ENCODE measurements at places on chromosomes 1 and 21.

GRCh38 chr1:151539321-151540020 lies 638 bp upstream of the TUFT1 start:
- DNase-seq = peak; percentile 89

DNA sequence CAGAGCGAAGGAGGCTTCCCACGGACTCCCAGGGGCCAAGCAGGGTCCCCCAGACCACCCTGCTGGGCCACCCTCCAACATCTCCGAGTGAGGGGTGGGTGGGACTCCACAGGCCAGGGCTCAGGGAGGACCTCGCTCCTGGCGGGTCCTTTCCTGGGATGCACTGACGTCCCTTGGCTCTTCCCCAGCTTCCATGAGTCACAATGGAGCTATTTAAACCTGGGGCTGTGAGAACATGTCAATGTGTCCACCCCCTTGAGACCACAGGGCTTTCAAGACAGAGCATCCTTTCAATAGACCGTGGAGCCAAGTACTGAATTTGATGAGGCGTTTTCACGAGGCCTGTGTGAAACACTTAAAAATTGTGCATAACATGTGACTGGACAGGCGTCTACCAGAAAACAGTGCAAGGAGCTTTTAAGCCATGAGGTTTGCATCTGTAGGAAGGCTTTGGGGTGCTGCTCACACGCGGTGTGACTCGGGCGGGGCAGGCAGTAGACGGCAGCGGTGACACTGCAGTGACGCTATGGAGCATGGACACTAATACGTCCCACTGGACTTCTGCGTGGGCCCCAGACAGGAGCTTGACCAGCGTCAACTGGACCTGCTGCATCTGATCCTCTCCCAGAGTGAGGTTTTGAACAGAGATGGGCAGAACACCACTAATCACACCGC lies 24.1 kb upstream of the NPHP4 start:
- DNase-seq = no peak

GRCh38 chr1:3736131-3736561 lies 16.1 kb upstream of the CCDC27 start:
- DNase-seq = no peak

GRCh38 chr1:30185809-30186208 lies 537.6 kb downstream of the MATN1 start:
- DNase-seq = no peak

GRCh38 chr1:228974273-228974672 lies 239.0 kb downstream of the RHOU start:
- no peak for DNase-seq

DNA sequence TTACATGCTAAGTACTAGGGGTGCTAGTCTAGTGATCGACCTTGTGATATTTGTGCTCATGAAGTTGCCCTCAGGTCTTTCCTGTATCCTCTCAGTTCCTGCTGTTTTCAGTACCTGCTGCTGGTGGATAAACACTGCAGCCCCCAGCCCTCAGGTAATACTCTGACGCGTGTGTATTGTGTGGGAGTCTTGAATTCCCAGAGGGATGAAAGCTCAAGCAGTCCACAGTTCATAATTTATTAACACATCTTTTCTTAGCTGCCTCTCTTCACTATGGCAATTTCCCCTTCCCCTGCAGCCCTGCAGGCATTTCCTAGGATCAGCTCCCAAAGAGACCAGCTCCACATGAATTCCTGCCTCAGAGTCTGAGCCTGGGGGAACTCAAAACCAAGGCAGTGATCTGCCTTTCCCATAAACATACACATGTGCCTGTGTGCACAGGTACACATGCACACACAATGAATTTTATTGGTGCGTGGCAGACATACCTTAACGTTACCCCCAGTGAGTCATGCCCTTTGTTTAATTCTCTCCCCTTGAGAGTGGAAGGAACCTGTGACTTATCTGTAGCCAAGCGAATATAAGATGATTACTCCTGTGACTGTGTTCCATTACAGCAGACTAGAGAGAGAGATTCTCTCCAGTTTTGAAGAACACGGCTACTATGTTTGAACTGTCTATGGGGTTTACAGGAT lies 14.1 kb upstream of the HMGCS2 start:
- peak; percentile 23 for DNase-seq

DNA sequence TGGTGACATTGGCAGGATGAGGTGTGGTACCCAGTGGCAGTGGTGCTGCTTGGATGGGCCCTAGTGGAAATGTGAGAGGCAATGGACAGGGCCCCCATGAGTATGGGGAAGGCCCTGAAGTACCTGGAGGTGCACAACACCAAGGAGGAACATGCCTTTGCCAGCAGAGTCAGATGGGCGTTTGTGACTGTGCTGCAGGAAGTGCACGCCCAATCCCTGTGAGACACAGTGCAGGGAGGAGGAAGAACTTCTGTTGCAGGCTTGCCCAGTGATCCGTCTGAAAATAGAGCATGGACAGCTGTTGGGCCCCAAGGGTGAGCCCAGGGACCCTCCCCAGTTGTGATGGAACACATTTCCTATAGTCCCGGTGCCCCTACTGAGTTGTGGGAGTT lies 42.7 kb downstream of the GJA5 start:
- no peak for DNase-seq

DNA sequence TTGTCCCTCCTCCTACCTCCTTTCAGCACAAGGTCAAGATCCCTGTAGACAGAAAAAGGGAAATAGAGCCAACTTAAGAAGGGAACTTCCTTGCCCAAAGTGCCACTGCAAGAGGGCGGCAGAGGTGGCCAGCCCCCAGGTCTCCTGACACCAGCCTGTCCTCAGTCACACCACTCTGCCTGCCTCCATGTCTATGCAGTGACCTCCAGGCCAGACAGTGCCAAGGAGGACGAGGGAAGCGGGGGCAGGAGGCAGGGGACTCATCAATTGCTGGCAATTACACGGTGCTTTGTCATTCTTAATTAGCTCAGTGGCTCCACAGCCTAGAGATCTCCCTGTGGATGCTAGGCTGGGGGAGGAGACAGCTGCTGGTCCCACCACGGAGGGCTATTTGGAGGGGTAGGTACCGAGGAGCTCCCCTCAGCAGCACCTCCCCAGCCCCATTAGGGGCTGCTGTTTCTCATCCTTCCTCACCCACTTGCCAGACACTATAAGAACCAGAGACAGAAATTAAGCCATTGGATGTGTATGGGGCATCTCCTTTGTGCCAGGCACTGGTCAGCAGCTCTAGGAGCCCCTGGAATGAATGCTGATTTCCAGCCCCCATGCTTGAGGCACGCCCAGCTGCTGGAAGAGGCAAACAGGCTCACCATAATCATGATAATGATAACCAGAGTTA lies 6.1 kb upstream of the LDLRAP1 start:
- no peak for DNase-seq

GRCh38 chr1:223320959-223321358 lies 43.0 kb downstream of the SUSD4 start:
- DNase-seq = no peak

DNA sequence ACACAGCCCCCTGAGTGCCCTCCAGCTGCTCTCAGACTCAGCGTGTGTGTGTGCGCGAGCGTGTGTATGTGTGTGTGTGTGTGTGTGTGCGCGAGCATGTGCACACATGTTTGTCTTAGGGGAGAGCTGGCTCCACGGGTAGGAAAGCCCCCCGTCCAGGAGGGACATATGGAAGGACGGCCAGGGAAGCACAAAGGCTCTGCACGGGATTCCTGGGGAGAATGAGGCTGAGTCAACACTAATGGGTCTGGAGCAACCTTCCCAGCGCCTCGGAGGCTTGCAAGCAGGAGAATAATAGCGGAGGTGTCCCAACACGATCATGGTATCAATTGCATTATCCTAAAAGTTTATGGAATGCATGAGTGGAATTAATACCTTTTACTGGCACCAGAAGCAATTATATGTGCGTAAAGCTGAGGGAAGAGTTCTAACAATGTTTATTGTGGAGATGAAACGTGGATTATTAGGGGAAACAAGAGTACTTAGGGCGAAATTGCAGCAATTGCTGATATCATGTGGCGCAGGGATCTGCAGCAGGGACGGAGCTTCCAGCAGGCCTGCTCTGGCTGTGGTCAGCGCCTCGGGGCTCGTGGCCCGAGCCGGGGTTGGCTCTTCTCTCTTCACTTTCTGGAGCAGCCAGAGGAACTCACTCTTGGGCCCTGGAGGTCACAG lies 40.3 kb upstream of the CCDC27 start:
- no peak for DNase-seq

GRCh38 chr1:29569971-29570634 lies 333.8 kb downstream of the PTPRU start:
- no peak for DNase-seq

- DNase-seq = no peak
These were observed 93.0 kb downstream of the NUF2 start for GRCh38 chr1:163414778-163415177.

DNA sequence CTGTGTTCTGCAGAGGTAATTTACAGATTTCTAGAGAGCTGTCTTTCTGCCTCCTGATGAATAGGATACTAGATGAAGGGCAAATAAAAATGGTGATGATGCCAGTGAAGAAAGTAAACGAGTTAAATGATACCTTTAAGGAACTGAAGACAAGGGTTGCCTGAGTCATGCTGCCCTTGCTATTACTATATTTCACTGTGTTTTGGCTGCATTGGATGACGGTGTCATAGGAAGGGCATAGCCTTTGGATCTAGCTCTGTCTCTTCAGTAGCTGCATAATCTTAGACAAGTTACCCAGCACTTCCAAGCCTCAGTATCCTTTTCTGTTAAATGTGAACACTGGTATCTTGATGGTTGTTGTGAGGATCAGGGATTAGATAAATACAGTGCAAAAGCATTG lies 131.5 kb upstream of the FGGY start:
- DNase-seq = no peak

DNA sequence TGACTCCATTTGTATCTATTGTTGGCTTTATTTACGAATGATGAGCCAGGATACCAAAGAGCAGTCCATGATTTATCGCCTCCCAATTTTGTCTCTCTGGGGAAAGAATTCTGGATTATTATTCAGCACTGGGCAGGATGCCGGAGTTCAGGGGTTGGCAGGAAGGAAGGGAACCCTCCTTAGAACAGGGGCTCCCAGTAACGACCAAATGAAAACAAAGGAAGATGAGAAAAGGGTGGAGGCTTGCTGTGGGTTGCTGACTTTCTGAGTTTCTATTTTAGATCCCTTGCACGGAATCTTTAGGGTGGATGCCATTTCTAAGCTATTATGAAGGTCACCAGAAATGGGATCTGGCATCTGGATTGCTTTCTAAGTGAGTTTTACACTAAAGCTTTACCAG lies 231.2 kb upstream of the LYPLAL1 start:
- DNase-seq = no peak

DNA sequence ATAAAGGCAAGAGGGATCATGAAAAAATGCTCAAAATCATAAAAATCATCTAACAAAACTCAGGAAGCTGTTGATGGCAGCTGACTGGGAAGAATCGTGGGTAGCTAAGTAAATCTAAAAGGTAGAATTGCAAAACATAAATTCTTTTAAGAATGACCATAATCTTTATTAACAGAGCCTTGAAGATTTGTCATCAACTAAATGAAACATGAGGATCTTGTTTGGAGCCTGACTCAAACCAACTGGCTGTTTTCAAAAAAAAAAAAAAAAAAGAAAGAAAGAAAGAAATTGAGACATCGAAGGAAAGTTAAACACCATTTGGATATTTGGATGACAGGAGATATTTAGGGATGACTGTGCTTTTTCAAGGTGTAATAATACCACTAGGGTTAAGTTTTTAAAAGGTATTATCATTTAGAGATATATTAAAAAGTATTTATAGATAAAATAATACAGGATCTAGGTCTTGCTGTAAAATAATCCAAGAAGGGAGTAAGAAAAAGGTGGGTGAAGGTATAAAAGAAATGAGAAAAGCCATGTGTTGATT lies 48.6 kb downstream of the CD34 start:
- no peak for DNase-seq

DNA sequence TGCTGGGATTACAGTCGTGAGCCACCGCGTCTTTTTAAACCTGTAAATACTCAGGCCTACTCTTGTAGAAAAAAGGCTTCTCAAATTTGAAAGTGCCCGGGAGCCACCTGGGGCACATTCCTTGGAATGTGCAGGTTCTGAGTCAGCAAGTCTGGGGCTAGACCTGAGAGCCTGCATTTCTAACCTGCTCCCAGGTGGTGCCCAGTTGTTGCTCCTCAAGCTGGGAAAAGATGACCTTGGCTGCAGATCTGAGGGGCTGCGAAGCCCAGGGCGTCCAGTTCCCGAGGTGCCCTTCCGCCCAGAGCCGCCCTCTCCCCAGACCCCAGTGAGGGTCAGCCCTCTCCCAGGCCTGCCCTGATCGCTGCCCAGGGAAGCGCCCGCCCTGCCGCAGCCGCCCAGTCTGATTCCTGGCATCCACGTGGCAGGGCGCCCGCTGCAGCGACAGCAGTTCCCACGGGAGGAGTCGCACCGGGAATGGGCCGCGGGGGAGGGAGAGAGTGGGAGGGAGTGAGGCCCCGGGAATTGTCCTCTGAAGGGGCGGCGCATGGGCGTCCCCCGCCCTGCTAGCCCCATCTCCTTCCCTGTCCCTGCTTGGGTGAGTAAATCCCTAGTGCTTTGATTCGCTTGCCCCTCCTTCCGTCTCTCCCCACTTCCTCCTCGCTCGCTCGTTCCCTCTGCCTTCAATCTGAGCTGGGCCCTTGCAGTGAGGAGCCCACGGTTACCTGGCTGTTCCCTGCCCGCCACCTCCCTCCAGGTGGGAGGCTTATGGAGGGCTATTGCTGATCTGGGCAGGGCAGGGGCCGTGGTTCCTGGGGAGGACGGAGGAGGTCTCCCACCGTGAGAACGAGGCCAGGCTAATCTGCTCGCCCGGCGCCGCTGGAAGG lies 18.8 kb upstream of the TENT5B start:
- peak; percentile 94 for DNase-seq

DNA sequence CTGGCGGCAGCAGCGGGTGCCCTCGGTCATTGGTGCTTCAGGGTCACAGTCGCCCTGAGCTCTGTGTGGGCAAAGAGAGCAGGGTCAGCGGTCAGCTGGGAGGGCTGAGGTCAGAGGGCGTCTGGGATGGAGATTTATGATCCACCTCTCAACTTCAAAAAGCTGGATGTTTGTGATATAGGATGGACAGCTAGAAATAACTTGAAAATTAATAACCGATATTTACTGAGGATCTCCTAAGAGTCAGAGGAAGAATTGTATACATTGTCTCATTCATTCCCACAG lies 2.0 kb downstream of the LEFTY1 start:
- no peak for DNase-seq

DNA sequence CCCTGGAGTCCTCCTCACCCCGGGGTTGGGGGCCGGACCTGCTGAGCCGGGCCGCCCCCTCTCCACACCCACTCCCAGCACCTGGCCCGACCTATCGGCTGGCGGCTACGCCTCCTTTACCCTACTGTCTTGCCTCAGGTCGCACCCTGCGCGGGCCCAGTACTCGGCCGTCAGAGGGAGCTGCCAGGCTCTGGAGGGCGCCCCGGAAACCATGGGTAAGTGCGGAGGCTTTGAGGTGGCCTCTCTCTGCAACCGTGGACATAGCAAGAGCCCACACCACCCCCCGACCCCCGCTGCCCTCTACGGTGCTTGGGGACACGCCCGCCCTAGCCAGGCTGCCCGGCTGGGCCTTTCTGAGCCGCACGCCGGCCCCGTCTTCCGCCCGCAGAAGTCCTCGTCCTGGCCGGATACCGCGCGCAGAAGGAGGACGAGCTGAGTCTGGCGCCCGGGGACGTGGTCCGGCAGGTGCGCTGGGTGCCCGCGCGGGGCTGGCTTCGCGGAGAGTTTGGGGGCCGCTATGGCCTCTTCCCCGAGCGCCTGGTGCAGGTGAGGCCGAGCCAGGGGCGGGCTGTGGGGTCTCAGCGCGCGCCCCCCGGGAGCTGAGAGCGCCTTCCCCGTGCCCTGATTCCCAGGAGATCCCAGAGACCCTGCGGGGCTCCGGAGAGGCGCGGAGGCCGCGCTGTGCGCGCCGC lies at the start of gene SH3D21:
TSS of gene SH3D21 (plus strand) at position 159 of the 692 bp plus-strand sequence. CDS start at position 212, 53 bp downstream.
- DNase-seq = peak; percentile 83

Measured in mesendoderm (in vitro differentiated cells).